ENCODE measurements at places on chromosomes 7 and 10. TPM values are rescaled to one million over a fixed set of nuclear protein-coding genes. Genes with fewer than 3 reads are reported as not detected.

DNA sequence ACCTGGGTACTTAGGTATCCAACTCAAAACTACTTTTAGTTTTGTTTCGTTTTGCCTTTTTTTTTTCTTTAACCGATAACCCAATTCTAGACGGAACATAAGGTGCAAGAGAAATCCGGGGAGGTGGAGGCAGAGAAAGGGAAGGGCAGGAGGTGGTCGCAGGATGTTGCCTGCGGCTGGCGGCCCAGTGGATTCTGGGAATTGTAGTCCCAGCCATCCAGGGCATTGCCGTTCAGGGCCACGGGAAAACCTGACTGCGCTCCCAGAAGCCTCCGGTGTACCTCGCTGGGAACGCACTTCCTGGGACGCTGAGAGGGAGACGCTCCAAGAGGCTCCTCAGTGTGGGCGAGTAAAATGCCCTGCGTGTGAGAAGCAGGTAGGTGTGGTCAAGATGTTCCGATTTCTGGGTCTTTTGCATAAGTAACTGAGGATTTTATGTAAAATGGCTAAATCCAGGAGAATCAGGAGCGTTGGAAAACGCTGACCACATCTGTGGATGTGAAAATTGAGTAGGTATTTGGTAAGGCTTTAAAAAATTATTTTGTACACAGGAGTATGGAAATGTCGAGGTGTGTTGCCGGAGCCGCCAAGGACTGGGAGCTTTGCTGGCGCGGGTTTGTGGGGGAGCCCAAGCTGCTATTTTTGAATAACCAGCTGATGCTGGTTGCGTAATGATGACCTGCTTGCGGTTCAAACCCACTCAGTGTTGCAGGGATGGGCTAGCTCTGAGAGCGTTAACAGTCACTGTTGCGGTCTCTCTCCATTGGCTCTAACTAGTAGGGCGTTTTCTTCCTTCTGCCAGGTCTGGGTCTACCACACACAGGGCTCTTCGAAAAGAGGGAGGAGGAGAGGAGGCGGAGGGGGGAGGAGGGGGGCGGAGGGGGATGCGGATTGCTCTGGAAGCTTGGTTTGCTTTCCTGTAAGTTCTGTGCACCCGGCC lies at the start of gene CLDN12:
CLDN12 (plus strand) TSS at position 288 of the 940 bp plus-strand sequence. CDS start 9,216 bp downstream, outside the sequence.
- peak; percentile 90 for DNase-seq

DNA sequence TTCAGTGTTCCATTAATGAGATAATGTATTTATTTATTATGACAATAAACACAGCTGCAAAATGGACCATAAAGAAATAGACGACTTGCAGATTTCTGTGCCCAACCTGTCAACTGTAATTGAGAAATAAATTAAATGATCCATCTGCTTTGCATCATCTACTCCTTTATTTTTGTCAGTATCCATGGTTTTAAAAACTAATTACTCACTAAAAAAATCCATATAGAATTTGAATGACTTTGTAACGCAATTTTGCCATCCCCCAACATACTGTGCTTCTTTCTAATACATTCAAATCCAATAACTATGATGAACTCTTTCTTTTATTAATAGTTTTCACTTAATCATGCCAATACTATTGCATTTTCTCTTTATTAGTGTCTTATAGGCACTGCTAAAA lies 388.5 kb upstream of the SORCS1 start:
- DNase-seq = no peak

DNA sequence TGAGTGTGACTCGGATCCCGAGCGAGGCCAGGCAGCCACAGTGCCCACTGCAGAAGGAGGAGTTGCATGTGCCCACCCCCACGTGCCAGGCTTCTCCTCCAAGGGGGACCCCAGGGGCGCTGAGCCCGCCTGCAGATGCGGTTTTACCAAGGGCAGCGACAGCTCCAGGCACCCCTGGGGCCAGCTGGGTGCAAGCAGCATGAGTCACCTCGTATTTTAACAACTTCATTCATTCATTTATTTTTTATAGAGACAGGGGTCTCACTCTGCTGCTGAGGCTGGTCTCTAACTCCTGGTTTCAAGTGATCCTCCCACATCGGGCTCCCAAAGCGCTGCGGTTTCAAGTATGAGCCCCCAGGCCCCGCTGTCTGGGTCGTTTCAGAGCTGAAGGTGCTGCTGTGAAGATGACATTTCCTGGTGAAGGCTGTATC lies 1.3 kb upstream of the FOXL3 start:
- peak; percentile 44 for DNase-seq

DNA sequence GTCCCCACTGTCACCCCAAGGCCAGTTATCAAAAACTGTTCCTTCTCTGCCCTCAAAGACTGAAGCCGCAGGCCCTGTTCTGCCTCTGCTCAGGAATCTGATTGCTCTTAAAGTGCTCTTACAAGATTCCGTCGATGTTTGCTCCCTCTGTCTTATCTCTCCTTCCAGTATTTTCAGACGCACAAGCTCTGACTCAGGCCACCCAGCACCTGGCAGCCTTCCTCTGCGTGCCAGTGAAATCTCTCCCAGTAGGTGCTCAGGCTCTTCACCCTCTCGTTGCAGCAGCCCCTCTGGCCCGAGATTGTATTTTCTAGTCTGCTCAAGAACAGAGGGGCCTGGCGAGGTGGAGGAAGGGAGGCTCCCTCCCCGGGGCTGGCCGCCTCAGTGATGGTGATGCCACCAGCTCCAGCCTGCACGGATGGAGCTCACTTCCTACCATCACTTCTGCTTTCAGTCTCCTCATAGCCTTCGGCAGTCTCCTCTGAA lies 276.2 kb downstream of the USP6NL start:
- DNase-seq = no peak

GRCh38 chr7:89798599-89798996 lies 355.7 kb upstream of the STEAP1 start:
- no peak for DNase-seq

DNA sequence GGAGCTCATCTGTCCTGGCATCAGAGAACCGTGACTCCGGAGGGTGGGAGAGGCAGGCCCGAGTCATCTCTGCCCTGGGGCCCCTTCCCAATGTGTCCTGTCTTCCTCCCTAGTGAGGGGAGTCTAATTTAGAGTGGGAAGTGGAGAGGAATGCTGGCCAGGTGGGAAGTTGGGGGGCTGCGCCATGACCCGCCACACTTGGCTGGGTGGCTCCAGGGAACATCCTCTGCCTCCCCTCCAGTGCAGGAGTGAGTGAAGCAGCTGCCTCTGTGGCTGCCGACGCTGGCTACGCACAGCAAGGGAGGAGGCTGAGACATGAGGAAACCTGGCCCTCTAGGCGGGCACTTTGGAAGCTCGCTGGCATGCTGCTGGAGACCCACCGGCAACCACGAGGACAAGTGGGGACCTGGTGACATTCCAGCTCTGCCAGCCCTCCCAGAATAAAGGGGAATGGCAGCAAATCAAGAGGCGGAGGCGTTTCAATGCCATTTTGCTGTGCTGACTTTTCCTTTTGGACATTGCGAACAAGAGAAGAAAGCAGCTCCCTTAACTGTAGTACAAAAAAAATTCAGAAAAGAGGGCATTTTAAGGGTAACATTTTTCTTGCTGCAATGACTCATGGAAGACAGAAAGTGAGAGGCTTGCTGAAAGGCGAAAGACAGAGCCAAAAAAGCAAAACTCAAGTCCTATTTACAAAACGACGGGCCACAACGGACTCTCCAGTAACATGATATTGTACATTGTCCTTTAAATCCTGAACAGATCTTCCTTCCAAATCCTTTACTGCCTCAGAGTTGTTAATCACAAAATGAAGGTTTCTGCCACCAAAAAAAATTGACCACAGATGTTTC lies 121.2 kb upstream of the PITRM1 start:
- peak; percentile 88 for DNase-seq

- DNase-seq = peak; percentile 15
Measured at GRCh38 chr7:155210356-155210755, 87.3 kb upstream of the INSIG1 start.

DNA sequence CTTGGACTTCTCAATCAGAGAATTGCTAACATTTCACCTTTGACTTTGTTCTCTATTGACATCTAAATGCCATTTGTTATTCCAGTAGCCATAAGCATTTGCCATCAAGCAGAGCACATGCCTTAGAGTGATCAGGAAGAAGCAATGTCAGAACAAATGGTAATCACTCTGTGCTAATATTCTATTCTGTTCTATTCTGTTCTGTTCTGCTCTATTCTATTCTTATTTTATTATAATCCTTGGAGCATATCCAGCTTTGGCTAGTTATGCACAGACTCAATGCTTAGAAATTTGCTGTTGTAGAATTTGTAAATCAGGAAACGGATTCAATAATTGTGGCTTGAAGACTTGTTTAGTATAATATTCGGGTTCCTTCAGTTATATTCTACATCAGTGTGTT lies 175.4 kb downstream of the EXOC4 start:
- no peak for DNase-seq

DNA sequence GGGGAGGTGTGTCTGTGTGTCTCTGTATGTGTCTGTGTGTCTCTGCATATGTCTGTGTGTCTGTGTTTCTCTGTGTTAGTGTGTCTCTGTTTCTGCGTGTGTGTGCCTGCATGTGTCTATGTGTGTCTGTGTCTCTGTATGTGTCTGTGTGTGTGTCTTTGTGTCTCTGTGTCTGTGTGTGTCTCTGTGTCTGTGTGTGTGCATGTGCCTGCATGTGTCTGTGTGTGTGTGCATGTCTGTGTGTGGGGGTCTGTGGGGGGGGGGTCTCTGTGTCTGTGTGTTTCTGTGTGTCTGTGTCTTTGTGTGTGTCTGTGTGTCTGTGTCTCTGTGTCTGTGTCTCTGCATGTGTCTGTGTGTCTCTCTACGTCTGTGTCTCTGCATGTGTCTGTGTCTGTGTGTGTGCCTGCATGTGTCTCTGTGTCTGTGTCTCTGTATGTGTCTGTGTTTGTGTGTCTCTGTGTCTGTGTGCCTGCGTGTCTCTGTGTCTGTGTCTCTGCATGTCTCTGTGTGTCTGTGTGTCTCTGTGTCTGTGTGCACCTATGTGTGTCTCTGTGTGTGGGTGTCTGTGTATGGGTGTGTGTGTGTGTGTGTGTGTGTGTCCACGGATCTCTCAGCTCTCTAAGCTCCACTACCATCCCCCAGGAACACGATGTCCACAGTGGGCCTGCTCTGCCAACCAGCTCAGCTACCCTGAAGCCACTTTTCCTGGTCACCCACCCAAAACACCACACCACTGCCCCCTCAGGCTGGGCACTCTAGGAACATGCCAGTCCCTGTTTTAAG lies 41.7 kb downstream of the RASGEF1A start:
- DNase-seq = no peak

- no peak for DNase-seq
Measured at GRCh38 chr7:63927261-63927660, 71.4 kb upstream of the ZNF722 start.

GRCh38 chr7:63054191-63054661 lies 944.4 kb upstream of the ZNF722 start:
- no peak for DNase-seq

DNA sequence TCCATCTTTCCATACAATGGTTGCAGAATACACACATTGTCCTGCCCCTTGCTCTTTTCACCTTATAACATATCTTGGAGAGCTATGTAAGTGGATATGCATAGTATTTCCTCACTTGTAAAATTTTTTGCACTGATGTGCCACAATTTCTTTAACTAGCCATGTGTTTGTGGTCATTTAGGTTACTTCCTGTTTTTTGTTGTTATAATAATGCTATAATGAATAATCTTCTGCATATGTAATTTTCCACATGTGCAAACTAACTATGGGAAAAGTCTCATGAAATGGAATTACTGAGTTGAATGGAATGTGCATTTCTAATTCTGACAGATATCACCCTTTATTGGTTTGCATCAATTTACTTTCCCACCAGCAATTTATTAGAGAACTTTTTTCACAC lies 2.8 kb downstream of the TAS2R41 start:
- DNase-seq = no peak

DNA sequence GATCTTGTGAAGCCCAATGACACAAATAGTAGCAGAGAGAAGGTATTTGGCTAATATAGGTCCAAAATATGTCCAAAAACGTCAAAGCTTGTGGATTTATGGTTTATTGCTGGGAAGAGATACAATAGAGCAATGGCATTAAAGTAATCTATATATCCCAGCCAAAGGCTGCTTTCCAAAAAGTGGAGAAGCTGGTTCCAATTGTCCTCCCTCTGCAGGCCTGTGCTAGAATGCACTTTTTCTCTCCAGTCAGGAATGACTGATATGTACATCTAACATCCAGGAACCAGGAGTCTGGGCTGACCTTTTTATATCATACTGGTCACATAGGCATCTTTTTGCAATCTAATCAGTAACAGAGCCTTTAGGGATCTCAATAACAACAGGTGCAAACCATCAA lies 167.1 kb upstream of the FAM3C start:
- peak; percentile 19 for DNase-seq

DNA sequence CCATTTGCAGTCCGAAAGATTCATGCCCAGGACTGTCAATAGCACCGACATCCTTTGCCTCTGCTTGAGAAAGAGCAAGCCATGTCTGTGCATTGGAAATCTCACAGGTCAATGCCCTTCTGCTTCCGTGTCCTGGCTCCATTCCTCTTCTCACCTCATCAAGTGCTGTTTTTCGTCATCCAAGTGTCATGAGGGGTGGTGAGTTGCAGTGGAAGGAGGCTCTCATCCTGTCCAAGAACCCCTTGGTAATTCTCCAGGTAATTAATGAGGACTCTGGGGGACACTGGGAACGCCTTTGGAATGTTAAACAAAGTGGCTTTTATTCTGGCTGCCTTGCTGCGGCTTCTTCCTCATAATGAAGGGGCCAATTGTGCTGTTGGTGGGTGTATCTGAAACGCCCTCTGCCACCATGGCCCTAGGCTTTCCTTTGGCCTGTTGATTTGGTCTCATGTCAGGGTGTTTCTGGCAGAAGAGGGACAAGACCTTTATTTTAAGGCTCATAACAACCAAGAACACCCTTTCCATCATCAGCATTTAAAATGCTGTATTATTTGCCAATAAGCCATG lies 57.7 kb downstream of the PPP1R3C start:
- DNase-seq = no peak

DNA sequence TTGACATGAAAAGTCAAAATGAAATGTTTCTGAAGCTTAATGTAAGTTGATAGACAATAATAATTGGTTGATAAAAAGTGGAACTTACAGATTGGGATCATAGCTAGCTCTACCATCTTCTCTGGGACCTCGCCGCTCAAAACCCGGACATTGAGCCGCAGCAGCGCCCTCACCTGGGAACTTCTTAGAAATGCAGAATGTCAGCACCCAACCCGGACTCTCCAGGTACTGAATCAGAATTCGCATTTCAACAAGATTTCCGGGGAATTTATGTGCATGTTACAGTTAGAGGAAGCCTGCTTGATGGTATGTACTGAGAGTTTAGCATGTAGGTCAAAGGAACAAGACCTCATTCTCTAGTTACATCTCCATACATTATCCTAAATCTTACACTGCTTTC lies 36.7 kb upstream of the ABLIM1 start:
- DNase-seq = no peak

GRCh38 chr7:115368998-115369397 lies 447.1 kb downstream of the MDFIC start:
- no peak for DNase-seq

GRCh38 chr7:102326157-102326889 lies 29.9 kb downstream of the SPDYE6 start:
- no peak for DNase-seq

NAPEPLD gene
- 8.5 TPM for total RNA-seq

LIPK gene
- not detected for total RNA-seq

KLLN gene
- 0.59 TPM for total RNA-seq

IFIT3 gene
- 43.8 TPM for total RNA-seq

NANOS1 gene
- total RNA-seq = 1.1 TPM

MRC1 gene
- 0.36 TPM for total RNA-seq

PRLHR gene
- not detected for total RNA-seq

CYP3A4 gene
- total RNA-seq = not detected

NKX1-2 gene
- not detected for total RNA-seq

ITPRID1 gene
- total RNA-seq = not detected
